AG04450 (cell line): ENCODE measurements at places on chromosomes 1 and 21. TPM values are rescaled to one million over a fixed set of nuclear protein-coding genes. Genes with fewer than 3 reads are reported as not detected.

NCMAP gene
- polyA plus RNA-seq: not detected in 2 replicates

OPRD1 gene
- not detected in 2 replicates for polyA plus RNA-seq

RGS16 gene
- polyA plus RNA-seq: 0.10 and 0.11 TPM in 2 replicates

TNNT2 gene
- 1.6 and 2.3 TPM in 2 replicates for polyA plus RNA-seq

PDE9A gene
- polyA plus RNA-seq: 0.14 TPM in 1 of 2 replicates, not detected in the other

FMO1 gene
- not detected in 2 replicates for polyA plus RNA-seq

GCSAML gene
- polyA plus RNA-seq: not detected in 2 replicates

HAO2 gene
- not detected in 2 replicates for polyA plus RNA-seq

LHX8 gene
- polyA plus RNA-seq: not detected in 2 replicates

SRSF10 gene
- polyA plus RNA-seq: 98.7 and 140 TPM in 2 replicates

GRHL3 gene
- 0.04 TPM in 1 of 2 replicates, not detected in the other for polyA plus RNA-seq

CXADR gene
- 0.67 and 0.99 TPM in 2 replicates for polyA plus RNA-seq

FMO5 gene
- polyA plus RNA-seq: 0.98 and 1.2 TPM in 2 replicates

WDR77 gene
- 80.9 and 86.9 TPM in 2 replicates for polyA plus RNA-seq

HENMT1 gene
- 2.2 and 2.3 TPM in 2 replicates for polyA plus RNA-seq

CLCA4 gene
- not detected in 2 replicates for polyA plus RNA-seq

TOMM20 gene
- 82.2 and 94.0 TPM in 2 replicates for polyA plus RNA-seq

NSL1 gene
- polyA plus RNA-seq: 26.7 and 33.8 TPM in 2 replicates

ROR1 gene
- polyA plus RNA-seq: 7.1 and 7.3 TPM in 2 replicates

DMRTA2 gene
- not detected in 2 replicates for polyA plus RNA-seq

CHML gene
- polyA plus RNA-seq: 13.0 and 17.1 TPM in 2 replicates

CRYAA gene
- not detected in 2 replicates for polyA plus RNA-seq

KIF26B gene
- 2.4 and 3.4 TPM in 2 replicates for polyA plus RNA-seq

CFAP126 gene
- polyA plus RNA-seq: not detected in 2 replicates

SYTL1 gene
- 0.32 and 0.35 TPM in 2 replicates for polyA plus RNA-seq

HSPB7 gene
- 3.5 and 5.5 TPM in 2 replicates for polyA plus RNA-seq

OLFML3 gene
- 90.3 and 105 TPM in 2 replicates for polyA plus RNA-seq

LRRC38 gene
- not detected in 2 replicates for polyA plus RNA-seq

ATP6V1G3 gene
- polyA plus RNA-seq: not detected in 2 replicates

SLC6A17 gene
- 0.02 and 0.05 TPM in 2 replicates for polyA plus RNA-seq

MYOC gene
- not detected in 2 replicates for polyA plus RNA-seq

SVBP gene
- polyA plus RNA-seq: 25.7 and 29.8 TPM in 2 replicates

TNFAIP8L2 gene
- not detected in 2 replicates for polyA plus RNA-seq

RAP1GAP gene
- 0.14 and 0.15 TPM in 2 replicates for polyA plus RNA-seq

PRELP gene
- 0.65 and 0.68 TPM in 2 replicates for polyA plus RNA-seq

COL11A1 gene
- polyA plus RNA-seq: 8.2 and 8.3 TPM in 2 replicates

CASQ1 gene
- polyA plus RNA-seq: 0.17 and 0.20 TPM in 2 replicates

TMEM269 gene
- polyA plus RNA-seq: 0.04 TPM in 1 of 2 replicates, not detected in the other

GRIK1 gene
- not detected in 2 replicates for polyA plus RNA-seq

PEX11B gene
- 44.2 and 51.1 TPM in 2 replicates for polyA plus RNA-seq

PROX1 gene
- 0.07 TPM in 2 replicates for polyA plus RNA-seq

KDF1 gene
- 0.06 TPM in 1 of 2 replicates, not detected in the other for polyA plus RNA-seq

OR14A2 gene
- polyA plus RNA-seq: not detected in 2 replicates

A3GALT2 gene
- polyA plus RNA-seq: not detected in 2 replicates
